Uterus (tissue), 4 donors: ENCODE measurements at places on chromosomes 3 and 15.

DNA sequence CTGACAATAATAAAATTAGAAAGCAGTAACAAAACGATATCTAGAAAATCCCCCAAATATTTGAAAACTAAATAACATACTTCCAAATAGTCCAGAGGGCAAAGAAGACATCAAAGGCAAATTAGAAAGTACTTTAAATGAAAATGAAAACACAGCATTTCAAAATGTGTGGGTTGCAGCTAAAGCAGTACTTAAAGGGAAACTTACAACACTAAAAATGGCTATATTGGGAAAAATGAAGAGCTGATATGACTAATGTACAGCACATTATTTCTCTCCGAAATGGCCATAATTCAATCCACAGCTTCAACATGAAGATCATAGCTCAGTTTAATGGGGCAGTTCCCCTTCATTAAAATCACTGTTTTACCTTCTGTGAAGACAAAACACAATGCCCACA, 71.9 kb downstream of the FBXL22 start:
- no peaks in the 10 kb centered on the region for H3K36me3 ChIP-seq
- no peak overlapping the region for H3K27ac ChIP-seq
- no peak for DNase-seq
- H3K4me1 ChIP-seq: no peaks in the 10 kb centered on the region

GRCh38 chr15:60509470-60509869, 30.5 kb upstream of the ICE2 start:
- no peak for DNase-seq
- no peak overlapping the region for H3K4me3 ChIP-seq
- no peaks in the 10 kb centered on the region for H3K36me3 ChIP-seq
- H3K4me1 ChIP-seq: no peaks in the 10 kb centered on the region
- H3K27ac ChIP-seq: no peak overlapping the region

DNA sequence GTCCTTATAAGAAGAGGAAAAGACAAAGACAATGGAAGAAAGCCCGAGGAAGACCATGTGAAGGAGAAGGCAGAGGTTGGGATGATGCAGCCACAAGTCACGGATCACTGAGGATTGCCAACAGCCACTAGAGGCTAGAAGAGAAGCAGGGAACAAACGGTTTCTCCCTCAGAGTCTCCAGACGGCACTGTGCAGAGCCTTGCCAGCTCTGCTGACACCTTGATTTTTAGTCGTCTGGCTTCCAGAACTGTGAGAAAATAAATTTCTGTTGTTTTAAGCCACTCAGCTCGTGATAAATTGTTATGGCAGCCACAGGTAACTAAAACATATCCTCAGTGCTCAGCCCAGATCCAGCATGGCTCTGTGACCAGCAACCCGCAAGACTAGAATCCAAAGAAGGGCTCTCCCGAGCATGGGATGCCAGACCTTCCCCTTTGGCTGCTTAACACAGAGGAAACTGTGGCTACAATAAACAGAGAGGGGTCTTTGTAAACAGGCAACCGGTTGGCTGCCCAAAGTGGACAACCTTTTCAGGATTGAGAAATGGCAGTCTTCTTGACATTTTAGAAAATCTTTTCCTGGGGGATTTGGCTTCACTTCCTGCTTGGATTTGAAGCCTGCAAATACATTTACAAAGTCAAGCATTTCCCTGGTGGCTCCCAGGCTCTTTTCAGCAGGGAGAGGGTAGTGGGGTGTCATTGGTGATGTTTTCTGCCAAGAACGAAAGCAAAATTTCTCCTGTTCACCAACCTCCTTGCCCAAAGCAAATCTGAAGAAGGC, 88.7 kb upstream of the ADPGK start:
- no peaks in the 10 kb centered on the region for H3K27me3 ChIP-seq
- no peak overlapping the region for H3K27ac ChIP-seq
- no peaks in the 10 kb centered on the region for H3K36me3 ChIP-seq
- H3K4me3 ChIP-seq: no peak overlapping the region
- DNase-seq: no peak

GRCh38 chr3:183871541-183871940, 13.1 kb downstream of the PARL start:
- H3K27ac ChIP-seq: no peak overlapping the region
- H3K36me3 ChIP-seq: no peaks in the 10 kb centered on the region
- no peaks in the 10 kb centered on the region for H3K4me1 ChIP-seq
- no peak for DNase-seq
- H3K27me3 ChIP-seq: no peaks in the 10 kb centered on the region
- no peak overlapping the region for H3K4me3 ChIP-seq

- H3K4me1 ChIP-seq: no peaks in the 10 kb centered on the region
- H3K27me3 ChIP-seq: no peaks in the 10 kb centered on the region
- H3K4me3 ChIP-seq: no peak overlapping the region
- no peak overlapping the region for H3K27ac ChIP-seq
Measured at GRCh38 chr3:150917951-150918350, 12.7 kb upstream of the MINDY4B start.

- DNase-seq: no peak
- H3K4me1 ChIP-seq: no peaks in the 10 kb centered on the region
- H3K27me3 ChIP-seq: no peaks in the 10 kb centered on the region
- H3K27ac ChIP-seq: no peak overlapping the region
Measured at GRCh38 chr3:154247806-154248415, 76.4 kb downstream of the DHX36 start.

DNA sequence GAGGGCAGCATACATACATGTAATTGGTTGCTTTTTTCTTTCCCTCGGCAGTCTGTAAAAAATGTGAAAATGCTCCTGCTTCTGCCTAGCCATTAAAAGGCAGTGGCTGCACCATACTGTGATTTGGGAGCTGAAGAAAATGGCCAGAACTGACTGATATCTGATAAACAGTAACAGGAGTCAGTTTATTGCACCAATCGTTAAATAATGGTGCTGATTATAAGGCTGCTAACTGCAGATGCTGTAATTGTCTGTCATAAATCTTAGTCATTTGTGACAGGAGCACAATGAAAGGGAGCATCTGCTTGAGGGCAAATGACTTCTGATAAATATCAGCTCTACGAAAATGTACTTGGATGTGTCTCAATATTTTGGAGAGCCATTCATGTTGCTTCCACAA, 263.1 kb upstream of the DNAJC19 start:
- no peak overlapping the region for H3K4me3 ChIP-seq
- H3K4me1 ChIP-seq: no peaks in the 10 kb centered on the region
- no peaks in the 10 kb centered on the region for H3K27me3 ChIP-seq
- H3K36me3 ChIP-seq: no peaks in the 10 kb centered on the region

DNA sequence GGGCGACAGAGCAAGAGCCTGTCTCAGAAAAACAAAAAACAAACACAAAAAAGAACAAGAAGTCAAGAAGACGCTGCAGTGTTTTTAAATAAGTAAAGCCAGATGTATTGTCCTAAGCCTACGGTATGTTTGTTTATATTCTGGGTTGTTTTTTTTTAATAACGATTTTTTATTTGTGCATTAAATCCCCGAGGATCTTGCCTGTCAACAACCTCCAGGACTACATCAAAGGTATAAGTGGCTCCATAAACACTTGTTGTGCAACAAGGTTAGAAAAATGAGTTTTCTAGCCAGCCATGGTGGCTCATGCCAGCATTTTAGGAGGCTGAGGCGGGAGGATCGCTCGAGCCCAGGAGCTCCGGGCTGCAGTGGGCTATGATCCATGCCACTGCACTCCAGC, 26.1 kb downstream of the ITGB5 start:
- H3K4me3 ChIP-seq: no peak overlapping the region
- H3K4me1 ChIP-seq: no peaks in the 10 kb centered on the region
- no peak for DNase-seq
- H3K27me3 ChIP-seq: no peaks in the 10 kb centered on the region
- H3K36me3 ChIP-seq: no peaks in the 10 kb centered on the region

GRCh38 chr3:87145553-87145952, 81.6 kb upstream of the CHMP2B start:
- H3K27ac ChIP-seq: no peak overlapping the region
- no peak for DNase-seq
- H3K36me3 ChIP-seq: no peaks in the 10 kb centered on the region
- no peaks in the 10 kb centered on the region for H3K27me3 ChIP-seq

DNA sequence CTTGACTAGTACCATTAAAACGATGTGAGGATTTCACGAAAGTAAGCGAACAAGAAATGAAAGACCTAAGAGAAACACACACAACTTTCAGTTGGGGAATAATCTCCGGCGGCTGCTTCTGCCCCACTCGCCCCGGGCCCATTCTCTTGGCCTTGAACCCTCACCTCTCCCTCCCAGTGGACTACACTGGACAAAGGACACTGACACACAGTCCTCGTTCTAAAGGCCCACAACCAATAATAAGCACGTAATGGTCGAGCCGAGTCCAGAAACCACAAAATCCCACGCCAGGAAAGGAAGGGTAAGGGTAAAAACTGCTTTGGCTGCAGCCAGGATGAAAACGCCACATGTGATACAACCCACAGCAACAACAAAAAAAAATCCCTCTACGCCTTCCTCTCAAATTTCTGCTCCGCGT, 469 bp downstream of the ZNF770 start:
- DNase-seq: no peak
- no peaks in the 10 kb centered on the region for H3K27me3 ChIP-seq
- H3K4me1 ChIP-seq: peaks cover 8% of the 10 kb centered on the region
- H3K4me3 ChIP-seq: peak overlapping the region; percentile 90

DNA sequence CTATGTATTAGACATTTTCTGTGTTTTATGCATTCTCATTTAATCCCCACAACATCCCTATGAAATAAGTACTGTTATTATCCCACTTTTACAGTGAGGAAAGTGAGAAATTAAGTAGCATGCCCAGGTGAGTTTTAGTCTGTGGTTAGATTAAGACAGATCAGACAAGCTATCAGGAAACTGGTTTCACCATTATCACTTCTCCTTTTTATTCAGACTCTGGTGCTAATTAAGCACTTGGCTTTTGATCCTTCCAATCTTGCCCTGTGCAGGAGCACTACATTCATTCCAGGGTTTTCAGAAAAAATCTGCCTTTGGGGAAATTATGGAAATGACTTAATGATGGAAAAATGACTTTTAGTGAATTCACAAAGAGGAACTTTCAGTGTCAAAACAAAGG, 115.2 kb downstream of the TMEM108 start:
- H3K27ac ChIP-seq: no peak overlapping the region
- H3K36me3 ChIP-seq: no peaks in the 10 kb centered on the region
- no peaks in the 10 kb centered on the region for H3K4me1 ChIP-seq

- no peaks in the 10 kb centered on the region for H3K27me3 ChIP-seq
- no peak for DNase-seq
- H3K4me3 ChIP-seq: no peak overlapping the region
- peak overlapping the region; percentile 73 for H3K27ac ChIP-seq
Measured at GRCh38 chr3:47443611-47443995, 32.1 kb downstream of the SCAP start.

DNA sequence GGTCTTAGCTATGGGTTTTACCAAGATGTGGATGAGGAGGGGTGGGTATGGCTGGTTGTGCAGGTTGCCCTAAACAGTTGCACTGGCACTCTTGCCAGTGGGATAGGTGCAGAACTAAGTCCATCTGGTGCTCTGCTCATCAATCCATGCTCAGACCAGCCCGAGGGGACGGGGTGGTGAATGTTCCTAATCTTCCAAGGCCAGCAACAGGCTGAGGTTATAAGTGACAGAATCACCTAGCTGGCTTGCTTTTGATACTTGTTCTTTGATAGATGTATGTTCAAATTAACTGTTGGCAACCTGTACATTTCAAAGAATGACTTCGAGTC, 53.5 kb upstream of the CCR2 start:
- H3K4me1 ChIP-seq: no peaks in the 10 kb centered on the region
- DNase-seq: no peak
- H3K4me3 ChIP-seq: no peak overlapping the region

- no peaks in the 10 kb centered on the region for H3K4me1 ChIP-seq
- H3K27ac ChIP-seq: no peak overlapping the region
- DNase-seq: no peak
- H3K36me3 ChIP-seq: no peaks in the 10 kb centered on the region
- no peak overlapping the region for H3K4me3 ChIP-seq
Measured at GRCh38 chr3:146498002-146498736, 28.8 kb upstream of the PLSCR2 start.

DNA sequence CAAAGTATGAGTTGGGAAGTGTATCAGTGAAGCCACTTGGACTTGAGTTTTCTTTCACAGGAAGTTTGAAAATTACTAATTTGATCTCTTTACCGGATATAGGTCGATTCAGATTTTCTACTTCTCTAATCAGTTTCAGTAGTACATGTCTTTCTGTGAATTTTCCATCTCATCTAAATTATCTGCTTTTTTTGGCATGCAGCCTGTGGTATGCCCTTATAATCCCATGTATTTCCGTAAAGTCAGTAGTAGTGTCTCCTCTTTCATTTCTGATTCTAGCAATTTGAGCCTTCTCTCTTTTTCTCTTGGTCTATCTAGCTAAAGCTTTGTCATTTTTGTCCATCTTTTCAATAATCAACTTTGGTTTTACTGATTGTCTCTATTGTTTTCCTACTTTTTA, 168.4 kb upstream of the UBE2E1 start:
- no peak for DNase-seq
- H3K4me1 ChIP-seq: no peaks in the 10 kb centered on the region
- H3K36me3 ChIP-seq: no peaks in the 10 kb centered on the region

DNA sequence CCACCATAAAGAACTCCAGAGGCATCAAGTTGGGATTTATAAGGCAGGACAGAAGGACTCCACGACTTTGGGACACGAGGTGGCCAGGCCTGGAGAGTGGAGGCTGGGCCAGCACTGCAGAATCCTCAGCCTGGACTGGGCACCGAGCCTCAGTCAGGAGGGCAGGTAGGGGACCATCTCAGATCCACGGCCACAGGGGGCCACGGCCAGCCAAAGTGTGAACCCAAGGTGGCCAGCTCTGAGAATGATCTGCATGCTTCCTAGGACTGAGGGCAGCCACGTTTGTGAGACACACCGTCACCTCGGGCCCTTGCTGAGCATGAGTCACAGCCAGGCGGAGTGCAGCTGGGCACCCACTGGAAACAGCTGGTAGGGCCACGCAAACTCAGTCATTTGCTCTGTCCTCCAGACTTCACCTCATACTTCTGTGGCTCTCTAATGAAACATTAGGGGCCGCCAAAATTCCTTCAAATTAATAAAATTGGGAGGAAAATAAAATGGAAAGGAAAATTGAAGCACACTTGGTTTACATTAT, 65.8 kb downstream of the CTNNB1 start:
- H3K4me1 ChIP-seq: no peaks in the 10 kb centered on the region
- H3K27ac ChIP-seq: no peak overlapping the region
- H3K36me3 ChIP-seq: no peaks in the 10 kb centered on the region
- no peaks in the 10 kb centered on the region for H3K27me3 ChIP-seq

DNA sequence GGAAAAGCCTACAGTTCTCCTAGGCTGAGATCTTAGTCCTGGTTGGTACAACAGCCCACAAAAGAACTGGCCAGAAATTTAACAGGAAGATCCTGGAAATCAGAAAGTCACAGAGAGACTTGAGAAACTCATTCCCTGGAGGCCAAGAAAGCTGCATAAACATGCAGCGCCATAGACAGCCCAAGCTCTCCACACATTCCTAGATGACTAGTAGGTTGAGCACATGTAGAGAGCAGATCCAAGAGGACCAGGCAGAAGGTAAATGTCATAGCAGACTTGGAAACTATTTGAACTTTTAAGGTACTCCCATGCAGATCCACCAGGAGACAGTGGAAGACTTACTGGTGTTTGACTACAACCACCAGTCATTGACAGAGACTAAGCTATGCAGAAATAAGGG, 18.4 kb downstream of the KBTBD12 start:
- H3K4me1 ChIP-seq: no peaks in the 10 kb centered on the region
- H3K4me3 ChIP-seq: no peak overlapping the region
- no peaks in the 10 kb centered on the region for H3K36me3 ChIP-seq
- no peak overlapping the region for H3K27ac ChIP-seq

GRCh38 chr15:99305761-99306505, 54.7 kb downstream of the LRRC28 start:
- no peaks in the 10 kb centered on the region for H3K36me3 ChIP-seq
- H3K4me1 ChIP-seq: no peaks in the 10 kb centered on the region
- H3K27me3 ChIP-seq: no peaks in the 10 kb centered on the region
- DNase-seq: peak; percentile 46
